ENCODE measurements at places on chromosomes 2 and 18.
A peak's percentile ranks its signal among the peaks of the same experiment; 100 is the strongest.

- no peak for DNase-seq
These were observed 75.8 kb downstream of the DGKD start for GRCh38 chr2:233430081-233430480.

DNA sequence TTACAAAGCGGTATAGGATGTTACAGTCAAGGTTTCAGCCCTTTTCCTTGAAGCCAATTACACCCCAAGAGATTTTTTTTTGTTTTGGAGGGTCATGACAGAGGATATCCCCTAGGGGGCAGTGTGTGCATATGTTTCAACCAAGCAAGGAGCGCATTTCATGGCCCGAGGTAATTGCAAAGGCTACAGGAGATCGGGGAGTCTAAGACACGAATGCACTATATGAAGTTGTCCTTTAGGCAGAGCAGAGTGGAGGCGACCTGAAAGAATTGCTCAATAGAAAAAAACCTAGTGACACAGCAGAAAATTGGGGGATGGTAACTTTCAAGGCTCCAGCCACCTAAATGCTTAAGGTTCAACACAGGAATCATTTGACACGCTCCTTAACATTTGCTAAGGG lies 219.8 kb upstream of the PARD3B start:
- DNase-seq, result peak; percentile 26

DNA sequence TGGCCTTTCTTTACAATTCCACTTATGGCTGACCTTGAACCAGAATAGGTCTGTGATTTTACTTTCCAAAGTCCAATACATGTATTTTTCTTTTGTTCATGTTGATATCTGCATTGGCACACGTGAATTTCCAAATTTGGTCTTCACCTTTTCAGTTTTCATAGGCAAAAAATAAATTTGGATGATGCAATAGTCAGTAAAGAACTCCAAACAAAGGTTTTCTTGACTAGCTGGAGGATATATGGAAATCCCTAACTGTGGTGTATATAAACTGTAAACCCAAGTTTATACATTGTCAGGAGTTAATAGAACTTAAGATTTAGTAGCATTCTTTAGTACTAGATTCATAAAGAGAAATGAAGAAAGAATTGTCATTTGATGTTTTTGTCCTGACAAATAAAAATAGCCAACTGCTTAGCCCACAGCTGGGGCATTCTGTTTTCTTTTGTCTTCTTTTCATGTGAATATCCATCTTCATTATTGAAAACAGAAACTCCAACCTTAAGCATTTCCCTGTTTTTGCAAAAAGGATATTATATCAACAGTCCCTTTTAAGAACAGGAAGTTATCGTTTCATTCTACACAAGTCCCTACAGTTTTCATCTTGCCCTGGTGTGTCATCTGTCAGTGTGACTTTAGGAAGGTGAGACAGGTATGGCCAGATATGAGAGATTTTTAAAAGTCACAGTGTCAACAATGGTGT lies 132.9 kb downstream of the BCL2 start:
- no peak for DNase-seq

- DNase-seq, result no peak
These were observed 154.7 kb downstream of the RBM43 start for GRCh38 chr2:151106805-151107506.

DNA sequence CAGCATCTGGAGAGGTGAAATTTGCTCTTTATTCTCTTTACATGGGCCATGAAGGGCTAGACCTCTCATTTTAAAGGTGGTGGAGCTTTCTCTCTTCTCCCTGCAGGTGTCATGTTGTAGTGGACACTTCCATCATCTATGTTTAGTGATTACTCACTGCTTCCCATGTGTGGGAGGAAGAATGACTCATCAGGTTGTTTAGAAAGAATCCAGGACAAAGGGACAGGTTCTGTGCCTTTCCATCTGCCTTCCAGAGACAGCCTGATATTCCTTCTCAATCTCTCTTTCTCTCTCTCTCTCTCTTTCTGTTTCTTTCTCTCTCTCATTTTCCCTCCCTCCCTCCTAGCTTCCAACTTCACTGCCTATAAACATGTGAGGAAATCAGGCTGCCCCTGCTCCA lies 38.7 kb downstream of the SCG2 start:
- DNase-seq, result no peak

GRCh38 chr2:110973262-110973661 lies 147.5 kb upstream of the BCL2L11 start:
- DNase-seq, result no peak

GRCh38 chr2:227759411-227760118 lies 13.9 kb downstream of the SCYGR8 start:
- no peak for DNase-seq
